ENCODE measurements at places on chromosomes 2 and 18. TPM values are rescaled to one million over a fixed set of nuclear protein-coding genes. Genes with fewer than 3 reads are reported as not detected.

Gene TUBB6
- total RNA-seq = 32.6 TPM

Gene SCYGR4
- not detected for total RNA-seq

Gene ADAM23
- total RNA-seq = 1.7 TPM

Gene G6PC2
- total RNA-seq = not detected

Gene USP40
- total RNA-seq = 47.7 TPM

Gene ASAP2
- 3.0 TPM for total RNA-seq

Gene ONECUT2
- not detected for total RNA-seq

Gene STPG4
- 1.8 TPM for total RNA-seq

Gene IL1R2
- total RNA-seq = 140 TPM

Gene ALK
- total RNA-seq = not detected

DNA sequence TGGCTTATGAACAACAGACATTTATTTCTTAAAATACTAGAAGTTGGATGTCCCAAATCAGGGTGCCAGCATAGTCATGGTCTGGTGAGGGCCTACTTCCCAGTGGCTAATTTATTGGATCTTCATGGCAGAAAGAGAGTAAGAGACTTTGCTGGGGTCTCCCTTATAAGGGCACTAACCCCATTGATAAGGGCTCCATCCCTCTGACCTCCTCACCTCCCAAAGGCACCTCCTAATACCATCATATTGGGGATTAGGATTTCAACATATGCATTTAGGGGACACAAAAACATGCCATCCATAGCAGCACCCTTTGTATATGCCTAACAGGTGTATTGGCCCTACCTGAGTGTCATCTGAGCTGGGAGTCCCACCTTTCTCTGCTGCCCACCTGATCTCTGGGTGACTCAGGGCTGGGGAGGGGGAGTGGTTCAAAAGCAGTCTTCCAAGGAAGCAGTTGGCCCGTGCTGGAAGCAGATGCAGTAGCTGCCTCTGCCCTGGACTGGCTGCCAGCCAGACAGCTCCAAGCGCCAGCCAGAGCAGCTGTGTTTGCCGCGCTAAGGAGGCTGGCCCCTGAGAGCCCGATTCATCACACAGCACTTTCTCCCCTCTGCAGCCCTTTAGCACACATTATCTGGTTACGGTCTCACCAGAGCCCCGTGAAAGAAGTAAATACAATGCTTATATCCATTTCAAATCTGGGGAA, 84.6 kb downstream of the SMAD7 start:
- H3K27ac ChIP-seq = no peak overlapping the region
- H3K36me3 ChIP-seq = no peaks in the 10 kb centered on the region
- no peak overlapping the region for H3K4me3 ChIP-seq

- no peaks in the 10 kb centered on the region for H3K36me3 ChIP-seq
- H3K27me3 ChIP-seq = no peaks in the 10 kb centered on the region
- H3K4me3 ChIP-seq = no peak overlapping the region
- no peaks in the 10 kb centered on the region for H3K4me1 ChIP-seq
Measured at GRCh38 chr2:149100739-149101699, 62.5 kb downstream of the LYPD6B start.

DNA sequence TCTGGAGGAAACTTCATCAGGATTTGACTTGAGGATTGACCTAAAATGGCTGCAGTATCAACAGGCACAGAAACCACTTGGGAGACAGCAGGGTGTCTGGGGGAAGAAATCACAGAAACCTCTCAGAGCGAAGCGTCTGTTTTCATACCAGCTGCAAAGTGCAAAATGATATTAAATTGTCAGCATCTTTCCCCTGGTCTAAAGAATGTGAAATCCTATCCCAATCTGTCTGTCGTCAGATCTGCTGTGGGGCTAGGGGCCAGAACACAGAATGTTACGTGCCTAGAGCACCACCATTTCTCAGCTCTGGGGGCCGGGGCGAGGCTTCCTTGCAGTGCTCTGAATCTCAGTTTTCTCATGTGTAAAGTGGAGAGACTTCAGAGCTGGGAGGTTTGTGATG, 54.1 kb upstream of the MYCN start:
- no peaks in the 10 kb centered on the region for H3K27me3 ChIP-seq
- no peak overlapping the region for H3K4me3 ChIP-seq

- H3K27me3 ChIP-seq = no peaks in the 10 kb centered on the region
- H3K36me3 ChIP-seq = peaks cover 9% of the 10 kb centered on the region
Measured at GRCh38 chr2:203043226-203043625, 28.6 kb downstream of the NBEAL1 start.

- no peak for DNase-seq
- H3K36me3 ChIP-seq = no peaks in the 10 kb centered on the region
- H3K27me3 ChIP-seq = no peaks in the 10 kb centered on the region
- no peaks in the 10 kb centered on the region for H3K4me1 ChIP-seq
- H3K4me3 ChIP-seq = no peak overlapping the region
Measured at GRCh38 chr2:108409768-108410167, 32.0 kb downstream of the SULT1C4 start.

GRCh38 chr18:63069496-63069895, 250.1 kb downstream of the BCL2 start:
- H3K36me3 ChIP-seq = no peaks in the 10 kb centered on the region
- H3K27ac ChIP-seq = no peak overlapping the region
- DNase-seq = no peak
- peaks cover 1% of the 10 kb centered on the region for H3K4me1 ChIP-seq
- no peak overlapping the region for H3K4me3 ChIP-seq
- no peaks in the 10 kb centered on the region for H3K27me3 ChIP-seq

DNA sequence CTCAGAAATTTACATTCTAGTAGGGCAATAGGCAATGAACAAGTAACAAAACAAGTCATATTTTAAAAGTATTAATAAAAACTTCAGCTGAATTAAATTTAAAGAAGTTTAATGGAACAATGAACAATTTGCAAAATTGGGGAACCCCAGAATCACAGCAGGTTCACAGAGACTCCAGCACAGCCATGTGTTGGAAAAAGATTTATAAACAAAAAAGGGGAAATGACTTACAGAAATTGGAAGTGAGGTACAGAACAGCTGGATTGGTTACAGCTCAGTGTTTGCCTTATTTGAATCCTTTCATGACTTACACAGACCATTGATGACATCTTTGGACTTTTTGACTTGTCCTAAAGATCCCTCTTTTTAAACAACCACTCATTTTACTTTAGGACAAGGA, 179.9 kb upstream of the SCN7A start:
- H3K4me1 ChIP-seq = no peaks in the 10 kb centered on the region
- no peak overlapping the region for H3K4me3 ChIP-seq
- no peaks in the 10 kb centered on the region for H3K27me3 ChIP-seq
- no peak for DNase-seq

DNA sequence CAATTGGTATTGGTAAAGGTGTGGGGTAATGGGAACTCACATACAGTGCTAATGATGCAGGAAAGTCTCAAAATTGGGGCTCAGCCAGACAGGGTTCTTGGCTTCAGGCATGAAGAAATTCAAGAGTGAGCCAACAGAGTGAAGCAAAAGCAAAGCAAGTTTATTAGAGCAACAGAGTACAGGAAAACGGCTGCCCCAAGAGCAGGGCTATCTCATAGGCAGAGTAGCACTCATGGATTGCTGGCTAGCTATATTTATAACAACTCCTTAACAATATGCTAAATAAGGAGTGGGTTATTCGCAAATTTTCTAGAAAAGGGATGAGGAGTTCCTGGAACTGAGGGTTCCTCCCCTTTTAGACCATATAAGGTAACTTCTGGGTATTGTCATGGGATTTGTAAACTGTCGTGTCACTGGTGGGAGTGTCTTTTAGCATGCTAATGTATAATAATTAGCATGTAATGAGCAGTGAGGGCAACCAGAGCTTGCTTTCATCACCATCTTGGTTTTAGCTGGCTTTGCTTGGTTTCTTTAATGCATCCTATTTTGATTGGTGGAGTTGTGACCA, 233.8 kb upstream of the NOL4 start:
- DNase-seq = no peak
- H3K27me3 ChIP-seq = no peaks in the 10 kb centered on the region
- H3K27ac ChIP-seq = no peak overlapping the region
- H3K36me3 ChIP-seq = no peaks in the 10 kb centered on the region
- H3K4me3 ChIP-seq = no peak overlapping the region
- no peaks in the 10 kb centered on the region for H3K4me1 ChIP-seq

- peak overlapping the region; percentile 88 for H3K27ac ChIP-seq
- H3K36me3 ChIP-seq = no peaks in the 10 kb centered on the region
- H3K27me3 ChIP-seq = no peaks in the 10 kb centered on the region
- H3K4me3 ChIP-seq = no peak overlapping the region
- H3K4me1 ChIP-seq = peaks cover 47% of the 10 kb centered on the region
Measured at GRCh38 chr2:62306751-62307468, 111.0 kb downstream of the B3GNT2 start.

- no peak for DNase-seq
- peaks cover 94% of the 10 kb centered on the region for H3K36me3 ChIP-seq
- no peak overlapping the region for H3K4me3 ChIP-seq
Measured at GRCh38 chr18:23523429-23524212, 20.3 kb downstream of the RMC1 start.

DNA sequence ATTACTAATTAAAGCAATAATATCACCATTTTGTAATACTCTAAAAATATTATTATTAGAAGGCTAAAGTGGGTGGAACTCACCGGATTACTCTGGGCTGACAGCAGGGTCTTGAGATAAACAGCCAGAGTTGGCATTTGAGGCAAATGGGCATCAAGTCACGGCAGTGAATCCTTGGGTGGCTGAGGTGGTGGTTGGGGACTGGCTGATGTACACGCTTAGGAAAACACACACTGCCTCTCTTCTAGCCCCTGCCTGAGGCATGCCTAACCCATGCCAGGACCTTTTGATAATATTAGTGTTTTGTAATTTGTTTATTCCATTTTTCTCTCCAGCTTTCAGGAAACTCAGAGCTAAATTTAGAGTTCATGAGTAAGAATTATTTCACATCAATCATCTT, 76.8 kb downstream of the ACKR3 start:
- no peak overlapping the region for H3K27ac ChIP-seq
- no peaks in the 10 kb centered on the region for H3K36me3 ChIP-seq
- no peak for DNase-seq
- no peaks in the 10 kb centered on the region for H3K27me3 ChIP-seq
- H3K4me3 ChIP-seq = no peak overlapping the region

- H3K36me3 ChIP-seq = no peaks in the 10 kb centered on the region
- H3K4me3 ChIP-seq = no peak overlapping the region
- DNase-seq = no peak
- H3K27ac ChIP-seq = no peak overlapping the region
- H3K27me3 ChIP-seq = no peaks in the 10 kb centered on the region
- no peaks in the 10 kb centered on the region for H3K4me1 ChIP-seq
Measured at GRCh38 chr18:62170857-62171256, 16.0 kb downstream of the PIGN start.

DNA sequence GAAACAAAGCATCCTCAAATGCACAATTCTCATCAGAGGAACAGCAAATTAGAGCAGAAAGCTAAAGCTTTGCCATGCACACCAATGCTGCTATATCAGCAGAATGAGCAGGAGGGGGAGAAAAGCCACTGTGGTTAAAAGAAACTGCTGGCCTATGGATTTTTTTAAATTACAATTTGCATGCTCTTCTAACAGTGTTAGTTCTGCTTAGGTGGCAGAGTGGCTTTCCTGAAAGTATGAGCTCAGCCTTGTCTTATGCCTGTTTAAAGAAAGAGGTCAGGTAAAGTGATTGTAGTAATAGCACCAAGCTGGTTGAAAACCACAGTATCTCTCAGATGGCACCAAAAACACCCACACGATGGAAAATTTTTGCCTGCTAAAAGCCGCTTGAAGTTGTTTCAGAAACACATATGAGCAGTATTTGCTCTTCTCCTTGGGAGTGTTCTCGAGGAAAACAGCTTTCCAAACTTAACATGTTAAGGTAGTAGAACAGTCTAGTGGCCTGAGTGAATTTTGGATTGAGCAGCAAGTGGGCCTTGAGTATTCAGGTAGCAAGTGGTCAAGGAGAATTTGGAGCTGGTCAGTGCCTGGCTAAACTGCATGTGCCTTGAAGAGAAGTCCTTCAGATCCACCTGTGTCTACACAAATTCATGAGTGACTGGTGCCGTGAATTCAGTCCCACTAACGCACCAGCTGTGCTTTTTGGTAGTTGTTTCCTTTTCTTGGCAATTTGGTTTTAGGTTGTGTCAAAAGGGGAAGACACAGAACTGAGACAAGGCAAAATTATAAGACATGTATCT, 19.6 kb upstream of the NDUFV2 start:
- no peak for DNase-seq
- peak overlapping the region; percentile 55 for H3K27ac ChIP-seq
- no peaks in the 10 kb centered on the region for H3K36me3 ChIP-seq
- peaks cover 9% of the 10 kb centered on the region for H3K4me1 ChIP-seq
- H3K27me3 ChIP-seq = no peaks in the 10 kb centered on the region

DNA sequence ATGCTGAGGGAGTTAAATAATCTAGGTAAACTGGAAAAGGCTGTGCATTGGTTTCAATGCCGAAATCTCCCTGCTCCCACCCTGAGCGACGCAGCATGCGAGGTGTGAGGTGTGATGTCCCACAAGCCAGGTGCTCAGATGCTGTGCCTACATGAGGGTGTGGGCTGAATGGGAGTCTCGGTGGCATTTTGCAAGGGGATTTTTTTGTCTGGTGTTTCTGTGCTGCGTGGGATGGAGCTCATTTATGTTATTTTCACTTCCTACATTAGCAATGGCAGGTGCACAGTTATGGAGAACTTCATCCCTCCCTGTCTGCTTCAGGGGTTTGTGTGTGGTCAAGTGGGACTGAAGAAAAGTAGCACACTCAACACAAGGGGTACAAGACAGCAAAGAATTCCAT, 110.2 kb upstream of the CCDC68 start:
- H3K4me1 ChIP-seq = no peaks in the 10 kb centered on the region
- no peak for DNase-seq
- H3K27ac ChIP-seq = no peak overlapping the region
- no peak overlapping the region for H3K4me3 ChIP-seq

DNA sequence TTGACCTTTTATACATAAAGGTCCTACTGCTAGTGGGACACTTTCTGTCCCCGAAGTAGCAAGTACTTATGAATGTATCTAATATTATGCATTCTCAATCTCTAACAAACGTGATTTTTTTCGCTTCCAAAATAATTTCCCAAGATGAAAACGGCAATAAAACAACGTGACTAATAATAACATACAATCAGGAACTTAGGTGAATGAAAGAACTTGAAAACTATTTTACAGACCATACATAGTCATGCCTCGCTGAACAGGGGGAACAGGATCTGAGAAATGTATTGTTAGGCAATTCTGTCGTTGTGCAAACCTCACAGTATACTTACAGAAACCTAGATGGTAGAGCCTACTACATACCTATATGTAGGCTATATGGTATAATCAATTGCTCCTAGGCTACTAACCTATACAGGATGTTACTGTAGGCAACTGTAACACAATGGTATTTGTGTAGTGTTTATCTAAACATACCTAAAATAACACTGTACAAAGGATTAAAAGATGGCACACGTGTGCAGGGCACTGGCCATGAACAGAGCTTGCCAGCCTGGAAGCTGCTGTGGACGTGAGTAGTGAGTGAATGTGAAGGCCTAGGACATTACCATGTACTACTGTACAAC, 2.5 kb downstream of the RTN4 start:
- no peaks in the 10 kb centered on the region for H3K36me3 ChIP-seq
- peak overlapping the region; percentile 86 for H3K4me3 ChIP-seq
- no peaks in the 10 kb centered on the region for H3K27me3 ChIP-seq
- H3K27ac ChIP-seq = peak overlapping the region; percentile 98
- no peak for DNase-seq

- no peak overlapping the region for H3K27ac ChIP-seq
- no peak for DNase-seq
- no peaks in the 10 kb centered on the region for H3K4me1 ChIP-seq
- no peak overlapping the region for H3K4me3 ChIP-seq
- no peaks in the 10 kb centered on the region for H3K36me3 ChIP-seq
- no peaks in the 10 kb centered on the region for H3K27me3 ChIP-seq
Measured at GRCh38 chr2:158912765-158913164, 55.7 kb upstream of the TANC1 start.
